ENCODE measurements at places on chromosomes 2 and 18.

DNA sequence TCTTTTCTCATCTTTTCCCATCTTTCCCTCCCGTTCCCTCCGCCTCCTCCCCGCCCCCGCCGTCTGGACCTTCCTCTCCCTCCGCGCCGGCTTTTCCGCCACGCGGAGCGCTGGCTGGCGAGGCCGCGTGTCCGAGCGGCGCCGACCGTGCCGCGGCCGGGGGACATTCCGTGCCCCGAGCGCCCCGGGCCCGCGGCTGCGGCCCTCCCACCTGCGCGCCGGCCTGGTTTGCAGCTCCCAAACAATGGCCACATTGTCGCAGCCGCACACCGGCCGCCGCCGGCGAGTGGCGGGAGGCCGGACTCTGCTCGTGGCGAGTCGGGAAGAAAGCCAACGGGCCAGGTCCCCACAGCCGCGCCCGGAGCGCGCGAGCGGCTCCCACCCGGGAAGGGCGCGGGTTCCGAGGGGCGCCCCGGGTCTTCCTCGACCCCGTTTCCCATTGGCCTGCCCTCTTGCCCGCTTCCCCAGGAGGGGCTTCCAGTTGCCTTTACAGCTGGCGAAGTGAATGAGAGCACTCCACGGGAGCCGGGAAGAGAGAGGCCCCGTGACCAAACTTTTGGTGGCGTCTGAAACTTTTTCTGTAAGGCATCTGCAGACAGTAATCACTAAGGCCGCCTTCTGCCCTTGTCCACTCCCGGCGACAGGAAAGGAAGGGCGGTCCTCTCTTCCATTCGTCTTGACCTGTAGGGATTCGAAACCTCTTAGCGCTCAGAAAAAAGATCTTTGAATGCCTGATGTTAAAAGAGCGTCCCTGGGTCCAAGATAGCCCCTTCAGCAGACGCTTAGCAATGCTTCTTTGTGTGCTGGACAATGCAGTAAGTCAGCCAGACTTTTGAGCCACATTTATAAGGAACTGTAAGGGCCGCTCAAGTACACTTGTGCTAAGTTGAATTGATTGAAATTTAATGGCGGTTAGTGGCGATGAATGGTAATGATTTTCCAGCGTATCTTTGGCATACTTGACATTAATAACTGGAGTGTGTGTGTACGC is 6.2 kb downstream of the GLI2 start:
- no peak for DNase-seq

GRCh38 chr18:45891806-45892205 is 66.3 kb downstream of the SIGLEC15 start:
- DNase-seq = no peak

DNA sequence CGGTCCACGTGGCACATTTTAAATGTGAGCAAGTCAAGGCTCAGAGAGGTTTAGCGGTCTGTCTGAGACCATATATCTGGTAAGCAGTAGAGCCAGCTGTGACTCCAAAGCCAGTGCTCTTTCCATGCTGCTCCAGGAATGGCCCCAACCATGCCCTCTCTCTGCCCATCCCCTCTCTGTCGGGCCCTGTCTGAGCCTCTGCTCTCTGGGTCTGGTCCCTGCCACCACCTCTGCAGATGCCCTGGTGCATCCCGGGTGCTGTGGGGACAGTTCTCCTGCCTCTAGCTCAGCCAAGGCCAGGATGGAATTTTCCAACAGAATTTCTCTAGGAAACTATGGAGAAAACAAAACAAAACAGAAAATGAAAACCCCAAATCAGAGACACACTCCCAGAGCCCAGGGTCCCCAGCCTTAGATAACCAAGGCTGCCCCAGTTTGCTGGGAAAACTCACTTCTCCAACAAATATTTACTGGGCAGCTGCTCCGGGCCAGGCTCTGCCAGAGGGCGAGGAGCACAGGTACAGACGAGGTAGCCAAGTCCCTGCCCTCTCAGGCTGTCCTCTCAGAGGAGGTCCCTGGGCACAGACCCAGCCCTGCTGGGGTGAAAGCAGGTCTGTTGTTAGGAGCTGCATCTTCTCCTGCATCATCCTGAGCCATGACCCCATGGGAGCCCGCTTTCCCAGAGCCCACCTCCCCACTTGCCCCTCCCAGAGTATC is 9.2 kb downstream of the ADRA2B start:
- DNase-seq = no peak

GRCh38 chr2:158291544-158292180 is 164.9 kb downstream of the CCDC148 start:
- no peak for DNase-seq

DNA sequence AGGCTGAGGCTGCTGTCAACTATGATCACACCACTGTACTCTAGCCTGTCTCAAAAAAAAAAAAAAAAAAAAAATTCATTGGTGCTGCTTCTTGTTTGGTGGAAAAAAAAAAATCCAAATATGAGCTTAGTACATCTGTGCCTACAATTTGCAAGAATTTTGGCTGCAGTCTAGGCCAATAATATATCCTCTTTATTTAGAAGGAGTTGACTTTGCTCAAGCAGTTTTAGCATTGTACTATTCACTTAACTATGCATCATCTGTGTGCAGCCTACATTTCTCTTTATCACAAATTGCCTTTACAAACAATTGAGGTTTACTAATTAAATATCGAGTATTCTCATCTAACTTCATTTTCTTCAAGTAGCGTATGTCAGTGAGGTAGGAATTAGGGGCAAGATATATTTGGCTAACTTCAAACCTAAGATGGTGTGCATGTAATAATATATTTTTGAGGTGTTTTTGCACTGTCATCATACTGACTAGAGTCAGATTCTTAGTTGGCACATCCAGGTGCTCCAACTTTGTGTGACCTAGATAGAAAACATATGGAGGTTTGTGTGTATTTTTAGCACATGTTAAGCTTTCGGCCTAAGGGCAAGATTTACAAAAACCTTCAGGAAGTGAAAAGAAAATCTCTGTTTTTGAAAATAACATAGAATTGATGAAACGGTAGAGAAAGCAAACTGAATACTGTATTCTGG is 51.8 kb downstream of the PMS1 start:
- no peak for DNase-seq

GRCh38 chr2:205107810-205108209 is 562.5 kb downstream of the PARD3B start:
- no peak for DNase-seq

Measured in activated T-cell treated with anti-CD3 and anti-CD28 coated beads for 48 hours (primary cell).